ENCODE measurements at places on chromosomes 5 and 9.

DNA sequence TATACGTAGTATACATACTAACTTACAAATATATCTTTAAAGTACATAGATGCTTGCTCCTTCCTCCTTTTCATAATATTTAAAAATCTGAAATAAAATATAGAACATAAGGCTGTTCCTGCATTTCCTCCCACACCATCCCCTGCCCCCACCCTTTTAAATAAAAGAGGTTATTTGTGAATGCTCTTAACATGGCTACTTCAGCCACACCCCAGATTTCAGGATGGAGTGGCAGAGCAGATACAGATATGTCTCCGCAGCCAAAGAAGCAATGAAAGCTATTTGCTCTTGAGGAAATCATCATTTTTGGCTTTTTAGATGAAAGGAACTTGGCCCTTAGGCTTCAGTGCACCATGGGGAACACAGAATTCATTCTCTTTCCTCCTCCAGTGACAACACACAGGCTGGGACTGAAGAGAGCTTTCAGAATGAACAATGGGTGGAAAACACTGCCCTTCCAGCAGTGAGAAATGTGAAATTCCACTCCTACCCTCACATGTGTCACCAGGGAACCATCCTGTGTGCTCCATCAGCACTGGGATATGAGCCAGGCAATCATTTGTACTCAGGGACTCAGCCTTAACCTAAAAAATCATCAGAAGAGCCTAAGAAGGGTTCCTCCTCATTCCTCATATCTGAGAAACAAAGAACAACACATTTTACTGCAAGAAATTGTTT lies 134.3 kb downstream of the PPP2R2B start:
- no peak for DNase-seq

DNA sequence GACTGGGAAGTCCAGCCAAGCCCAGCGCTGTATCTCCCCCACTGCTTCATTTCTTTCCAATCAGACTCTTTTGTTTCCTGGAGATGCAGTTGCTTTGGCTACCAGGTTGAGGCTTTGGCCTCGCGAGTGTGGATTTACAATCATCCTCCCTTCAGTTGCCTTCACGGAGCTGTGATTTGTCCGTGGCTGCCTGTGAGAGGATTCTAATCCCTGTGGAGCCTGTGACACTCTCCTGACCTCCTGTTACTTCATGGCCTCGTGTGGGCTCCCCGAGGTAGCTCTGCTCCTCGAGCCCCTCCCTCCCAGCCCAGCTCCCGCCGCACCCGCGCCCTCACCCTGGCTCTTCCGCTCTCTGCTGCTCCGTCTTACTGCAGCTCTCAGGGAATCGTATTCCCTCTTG lies 107.2 kb upstream of the STC2 start:
- DNase-seq = no peak

GRCh38 chr9:91935066-91935749 lies 14.8 kb downstream of the ROR2 start:
- DNase-seq = no peak

GRCh38 chr9:34554211-34555001 lies 31.6 kb upstream of the ENHO start:
- DNase-seq = no peak

DNA sequence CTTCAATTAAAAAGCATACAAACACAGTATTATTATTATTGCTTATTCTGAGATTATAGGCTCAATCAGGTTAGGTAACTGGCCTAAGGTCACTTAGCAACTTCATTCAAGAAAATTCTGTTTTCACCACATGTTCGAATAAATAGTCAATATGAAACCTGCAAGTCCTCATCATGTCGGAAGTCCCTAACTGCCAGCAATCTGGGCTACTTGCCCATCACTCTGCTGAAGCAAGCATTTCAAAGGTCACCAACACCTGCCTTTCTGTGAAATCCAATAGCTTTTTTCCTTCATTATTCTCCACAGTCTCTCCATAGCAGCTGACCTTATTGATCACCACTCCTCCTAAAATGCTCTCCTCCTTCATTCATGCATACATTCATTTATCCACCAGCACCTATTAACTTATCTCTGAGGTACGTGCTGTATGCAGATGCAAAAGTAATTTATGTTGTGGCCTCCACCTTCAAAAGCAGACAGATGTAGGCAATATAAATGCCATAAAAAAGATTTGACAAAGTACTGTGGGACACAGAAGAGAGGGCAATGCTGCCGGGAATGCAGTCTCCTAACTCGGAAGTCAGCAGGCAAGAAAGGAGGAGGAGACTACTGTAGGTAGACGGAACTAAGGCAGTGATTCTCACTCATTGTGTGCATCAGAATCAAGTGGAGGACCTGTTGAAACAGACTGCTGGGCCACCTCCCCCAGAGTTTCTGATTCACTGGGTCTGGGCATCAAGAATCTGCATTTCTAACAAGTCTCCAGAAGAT lies 310.9 kb downstream of the BNC2 start:
- DNase-seq = no peak

DNA sequence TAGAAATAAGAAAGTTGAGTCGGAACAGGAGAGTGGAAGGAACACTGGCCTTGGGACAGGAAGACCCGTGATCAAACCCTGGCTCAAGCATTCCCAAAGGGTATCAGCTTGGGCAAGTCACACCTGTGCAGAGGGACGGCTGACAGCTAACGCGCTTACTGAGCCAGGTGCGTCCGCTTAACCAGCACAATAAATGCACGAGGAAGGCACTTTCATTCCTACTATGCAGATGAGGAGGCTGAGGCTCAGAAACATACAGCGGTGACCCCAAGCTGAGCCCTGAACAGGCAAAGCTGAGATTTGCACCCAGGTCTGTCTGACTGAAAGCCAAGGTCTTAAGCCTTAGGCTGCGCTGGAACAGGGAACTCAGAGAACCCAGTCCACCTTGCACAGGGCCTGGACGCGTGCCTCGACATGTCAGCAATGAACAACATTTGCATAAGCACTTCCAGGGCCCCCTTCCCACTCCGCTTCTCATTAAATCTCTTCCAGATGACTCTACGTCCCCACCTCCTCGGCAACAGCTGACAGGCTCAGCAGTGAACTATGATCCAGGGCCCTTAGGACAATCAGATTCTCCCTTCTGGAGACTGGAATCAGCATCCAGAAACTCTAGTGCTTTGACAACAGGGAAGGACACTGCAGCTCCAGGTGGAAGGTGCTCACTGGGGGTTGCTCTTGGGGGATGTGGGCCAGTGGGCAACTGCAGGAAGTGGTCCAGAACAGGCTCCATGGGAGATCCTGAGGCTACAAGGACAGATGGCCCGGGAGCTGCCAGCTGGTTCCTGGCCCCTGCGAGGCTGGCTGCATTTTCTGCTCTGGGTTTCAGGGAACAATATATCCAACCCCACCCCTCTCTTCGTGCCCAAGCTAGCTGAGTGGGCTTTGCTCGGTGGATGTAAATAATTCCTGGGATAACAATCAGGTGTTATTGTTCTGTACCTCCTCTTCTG lies 35.2 kb downstream of the SH3PXD2B start:
- DNase-seq = no peak

GRCh38 chr5:96439477-96440184 lies 6.6 kb upstream of the PCSK1 start:
- no peak for DNase-seq

GRCh38 chr5:170720179-170720578 lies 63.3 kb upstream of the GABRP start:
- DNase-seq = no peak

DNA sequence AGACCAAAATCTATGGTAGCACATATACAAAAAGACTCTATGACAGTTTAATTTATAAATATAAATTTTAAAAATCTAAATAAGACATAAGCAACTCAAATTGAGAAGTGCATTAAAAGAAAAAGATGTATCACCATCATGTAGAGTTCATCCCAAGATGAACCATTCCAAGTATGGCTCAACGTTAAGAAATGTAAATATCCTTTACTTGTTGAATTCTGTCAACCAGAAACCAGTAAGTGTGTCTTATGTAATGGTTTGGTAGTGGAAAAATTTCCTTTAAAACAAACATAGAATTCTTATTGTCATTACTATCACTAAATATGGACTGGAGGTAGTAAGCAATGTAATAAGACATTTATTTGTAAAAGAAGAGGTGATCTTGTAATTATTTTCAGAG lies 87.3 kb downstream of the YIPF5 start:
- no peak for DNase-seq

DNA sequence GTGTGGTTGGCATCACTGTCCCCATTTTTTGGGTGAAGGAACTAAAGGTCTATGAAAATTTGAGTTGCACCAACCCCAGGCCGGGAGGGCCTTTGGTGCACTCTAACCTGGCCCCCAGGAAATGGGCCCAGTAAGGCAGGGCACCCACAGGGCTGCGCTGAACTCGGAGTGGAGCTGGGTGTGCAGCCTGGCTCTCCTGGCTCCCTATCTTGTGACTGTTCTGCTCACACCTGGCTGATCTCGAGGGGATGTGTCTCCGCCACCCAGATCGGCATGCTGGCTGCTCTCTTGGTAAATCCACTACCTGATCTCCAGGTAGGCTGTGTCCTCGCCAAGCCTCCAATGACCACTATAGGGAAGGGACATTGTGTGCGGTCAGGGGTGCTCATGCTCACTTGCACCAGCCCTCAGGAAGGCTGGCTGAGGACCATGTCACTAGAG lies 259.8 kb downstream of the NSG2 start:
- DNase-seq = no peak

DNA sequence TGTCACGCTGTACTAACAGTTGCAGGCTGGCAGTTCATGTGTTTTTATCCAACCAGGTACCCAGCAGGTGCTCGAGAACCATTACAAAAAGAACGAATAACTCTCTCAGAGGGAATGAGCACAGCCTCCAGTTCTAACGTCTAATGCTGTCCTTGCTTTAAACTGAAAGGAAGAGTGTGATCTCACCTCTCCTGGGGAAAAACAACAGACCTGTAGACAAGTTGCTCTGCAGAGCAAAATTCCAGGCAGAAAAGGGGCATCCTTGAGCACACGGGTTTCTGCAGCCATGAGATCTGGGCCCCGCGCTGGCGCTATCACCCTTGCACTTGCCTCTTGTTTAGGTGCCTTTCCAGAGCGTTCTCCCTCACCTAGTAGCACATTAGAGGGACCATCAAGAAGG lies 92.5 kb upstream of the DNAH5 start:
- DNase-seq = no peak

DNA sequence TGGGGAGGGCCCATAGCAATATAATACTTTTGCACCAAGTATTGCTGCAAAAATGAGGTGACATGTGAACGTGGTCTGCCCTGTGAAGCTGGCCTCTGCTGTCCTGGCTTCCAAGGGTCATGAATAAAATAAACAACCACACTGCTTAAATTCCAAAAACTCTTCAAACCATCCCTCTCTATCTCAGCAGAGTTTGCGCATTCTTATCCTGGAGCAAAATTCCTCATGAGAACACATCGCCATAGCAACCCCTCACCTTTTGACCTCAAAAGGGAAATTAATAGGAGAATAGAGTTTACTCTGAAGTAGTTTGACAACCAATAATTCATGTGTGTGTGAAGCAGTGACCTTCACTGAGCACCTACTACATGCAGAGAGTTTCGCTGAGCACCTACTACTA lies 342.9 kb downstream of the SPOCK1 start:
- DNase-seq = no peak

- no peak for DNase-seq
Observed at GRCh38 chr5:133376986-133377385, 235.4 kb downstream of the FSTL4 start.

DNA sequence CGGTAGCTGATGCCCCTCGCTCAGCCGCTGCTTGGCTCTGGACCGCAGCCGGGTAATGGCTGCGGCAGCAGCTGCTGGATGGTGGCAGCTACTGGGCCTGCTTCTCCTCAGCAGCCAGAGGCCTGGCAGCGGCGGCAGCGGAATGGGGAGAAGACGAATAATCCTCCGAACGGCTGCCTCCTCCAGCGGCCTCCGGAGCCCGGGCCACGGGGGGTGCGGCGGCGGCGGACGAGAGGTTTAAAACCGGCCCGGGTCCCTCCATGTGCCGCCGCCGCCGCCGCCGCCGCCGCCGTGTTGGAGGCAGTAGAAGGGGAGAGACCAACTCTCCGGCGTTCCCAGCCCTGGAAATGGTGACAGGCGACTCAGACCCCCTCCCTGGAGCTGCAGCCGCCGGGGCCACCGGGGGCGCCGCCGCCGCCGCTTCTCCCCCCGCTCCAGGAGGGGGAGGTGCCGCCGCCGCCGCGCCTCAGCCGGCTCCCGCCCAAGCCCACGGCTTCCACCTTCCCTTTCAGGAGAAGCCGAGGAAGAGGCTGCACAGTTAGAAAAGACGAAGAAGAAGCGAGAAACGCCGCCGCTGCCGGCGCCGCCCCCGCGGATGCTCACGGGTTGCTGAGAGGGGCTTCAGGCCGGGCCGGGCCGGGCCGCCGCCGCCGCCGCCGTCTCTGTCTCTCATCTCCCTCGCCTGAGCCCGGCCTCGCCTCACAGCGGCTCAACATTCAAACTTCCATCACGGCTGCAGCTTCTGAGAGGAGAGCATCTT lies 118.4 kb upstream of the PRSS3 start:
- no peak for DNase-seq

- DNase-seq = no peak
Observed at GRCh38 chr5:181255836-181256578, 4.9 kb downstream of the TRIM52 start.
